CD4-positive, alpha-beta T cell treated with Interferon gamma for 1 hour (primary cell): ENCODE measurements at places on chromosomes 12 and 14.
A peak's percentile ranks its signal among the peaks of the same experiment; 100 is the strongest.

GRCh38 chr14:81591266-81591665 lies 57.6 kb upstream of the SEL1L start:
- DNase-seq: no peak

DNA sequence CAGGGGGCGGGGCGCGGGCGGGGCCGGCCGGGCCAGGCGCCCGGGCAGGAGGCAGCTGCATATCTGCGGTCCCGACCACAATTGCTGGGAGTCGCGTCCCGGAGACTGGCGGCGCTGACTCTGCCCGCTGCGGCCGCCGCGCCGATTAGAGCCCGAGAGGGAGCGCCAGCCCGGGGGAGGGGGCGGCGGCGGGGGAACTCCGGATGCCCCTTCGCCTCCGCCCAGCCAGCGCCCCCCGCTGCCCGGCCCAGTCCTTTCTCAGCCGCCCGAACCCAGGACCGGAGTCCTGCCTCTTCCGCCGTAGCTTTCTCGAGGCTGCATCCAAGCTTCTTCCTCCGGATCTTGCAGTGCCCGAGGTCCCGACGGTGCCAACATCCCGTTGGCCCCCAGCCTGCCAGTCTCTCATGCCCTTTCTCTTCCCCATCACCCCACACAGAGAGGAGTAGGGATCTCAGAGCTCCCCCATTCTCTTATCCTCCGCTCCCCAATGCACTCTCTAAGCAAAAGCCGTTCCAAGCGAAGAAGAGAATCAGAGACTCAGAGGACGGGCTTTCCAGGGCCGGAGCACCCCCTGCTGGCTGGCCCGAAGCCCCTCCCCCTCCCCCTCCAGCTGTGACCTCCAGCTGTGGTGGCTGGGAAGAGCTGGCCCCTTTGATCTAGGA lies 8.8 kb upstream of the SP7 start:
- DNase-seq: peak; percentile 73

DNA sequence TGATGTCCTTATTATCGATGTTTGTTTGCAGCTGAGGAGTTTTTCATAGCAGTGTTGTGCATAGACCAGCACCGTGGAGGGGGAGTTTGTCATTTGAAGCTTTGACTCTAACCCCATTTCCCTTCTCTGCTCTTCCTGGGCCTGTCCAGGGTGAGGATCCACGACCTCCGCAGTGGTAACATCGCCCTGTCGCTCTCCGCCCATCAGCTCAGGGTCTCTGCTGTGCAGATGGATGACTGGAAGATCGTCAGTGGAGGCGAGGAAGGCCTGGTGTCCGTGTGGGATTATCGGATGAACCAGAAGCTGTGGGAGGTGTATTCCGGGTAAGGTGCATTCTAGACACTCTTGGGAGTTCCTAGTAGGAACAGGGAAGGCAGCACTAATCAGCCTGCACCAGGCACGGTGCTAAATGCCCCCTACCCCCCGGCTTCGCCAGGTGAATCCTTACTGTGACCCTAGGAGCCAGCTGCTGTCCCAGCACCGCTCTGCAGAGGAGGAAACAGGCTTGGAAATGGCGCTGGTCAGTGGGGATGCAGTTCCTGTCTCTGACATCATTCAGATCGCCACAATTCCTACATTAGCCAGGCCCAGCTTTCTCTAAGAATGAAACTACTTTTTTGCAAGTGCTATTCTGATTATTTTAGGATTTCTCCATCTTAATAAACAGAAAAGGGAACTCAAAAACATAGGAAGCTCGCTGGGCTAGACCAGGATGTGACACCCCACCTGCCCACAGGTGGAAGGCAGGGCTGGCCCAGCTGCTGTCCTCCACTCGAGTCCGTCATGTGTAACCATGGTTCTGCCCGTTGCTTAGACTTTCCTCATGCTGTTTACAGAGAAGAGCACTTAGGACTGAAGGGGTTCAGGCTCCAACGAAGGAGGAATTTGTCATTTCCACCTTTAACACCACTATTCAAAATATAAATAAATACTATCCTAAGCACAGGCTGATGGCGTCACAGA lies 74.9 kb downstream of the TESC start:
- no peak for DNase-seq

DNA sequence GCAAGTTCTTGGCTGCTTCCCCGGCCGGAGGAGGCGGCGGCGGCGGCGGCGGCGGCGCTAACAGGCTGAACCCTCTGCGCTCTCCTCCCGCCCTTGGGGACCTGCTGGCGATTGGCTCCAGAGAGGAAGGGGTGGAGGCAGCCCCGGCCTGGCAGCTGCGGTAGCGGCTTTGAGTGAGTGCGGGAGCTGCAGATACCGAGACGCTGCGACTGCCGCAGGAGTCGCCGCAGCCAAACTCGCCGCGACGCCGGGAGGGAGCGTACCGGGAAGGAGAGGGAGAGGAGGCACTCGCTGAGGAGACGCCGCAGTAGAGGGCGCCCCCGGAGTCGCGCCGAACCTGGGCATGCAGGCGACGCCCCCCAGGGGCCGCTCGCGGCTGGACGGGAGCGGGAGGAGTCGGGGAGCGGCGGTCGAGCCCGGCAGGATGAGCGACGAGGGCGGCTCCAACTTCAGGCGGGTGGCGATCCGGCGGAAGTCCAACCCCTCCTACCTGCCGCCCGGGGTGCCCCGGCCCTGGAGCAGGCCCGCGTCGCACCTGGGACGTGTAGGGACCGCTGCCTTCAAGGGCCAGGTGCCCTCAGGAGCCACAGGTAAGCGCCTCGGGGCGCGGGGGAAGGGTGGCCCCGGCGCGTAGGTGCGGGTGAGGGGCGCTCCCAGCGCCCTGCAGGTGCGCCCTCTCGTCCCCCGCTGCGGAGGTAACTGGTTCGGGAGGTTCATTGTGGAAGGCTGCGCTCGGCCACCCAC lies at the start of gene FGD4:
Gene FGD4, plus strand, starts transcription at position 189 of the 744 bp plus-strand sequence.
- peak; percentile 46 for DNase-seq

GRCh38 chr12:42786400-42787148 lies 197.0 kb upstream of the PRICKLE1 start:
- no peak for DNase-seq

GRCh38 chr12:60394665-60395064 lies 798.8 kb downstream of the SLC16A7 start:
- no peak for DNase-seq

DNA sequence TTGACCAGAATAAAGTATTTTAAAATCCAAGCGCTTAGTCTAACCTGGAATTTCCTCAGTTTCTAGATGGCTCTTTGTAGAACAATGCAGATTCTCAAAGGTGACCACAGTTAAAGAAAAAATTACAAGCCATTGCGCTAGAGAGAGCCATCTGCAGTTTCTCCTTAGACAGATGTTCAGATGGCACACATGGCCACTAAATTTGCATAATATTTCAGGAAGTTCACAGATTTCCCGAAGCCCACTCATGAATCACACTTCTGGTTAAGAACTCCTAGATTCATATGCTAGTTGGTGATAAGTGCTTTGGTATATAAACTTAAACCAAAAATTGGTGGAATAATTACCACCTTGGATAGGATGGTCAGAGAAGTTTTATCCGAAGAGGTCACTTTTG lies 749 bp downstream of the AKAP3 start:
- no peak for DNase-seq
